ENCODE measurements at places on chromosomes 4 and X. TPM values are rescaled to one million over a fixed set of nuclear protein-coding genes. Genes with fewer than 3 reads are reported as not detected.

GRCh38 chr4:142447009-142447408 is 399.1 kb downstream of the INPP4B start:
- H3K27ac ChIP-seq, result no peak overlapping the region
- DNase-seq, result no peak
- H3K36me3 ChIP-seq, result no peaks in the 10 kb centered on the region
- no peaks in the 10 kb centered on the region for H3K4me1 ChIP-seq
- no peaks in the 10 kb centered on the region for H3K27me3 ChIP-seq

GRCh38 chr4:118086344-118086743 is 52.1 kb downstream of the NDST3 start:
- no peaks in the 10 kb centered on the region for H3K36me3 ChIP-seq
- no peak overlapping the region for H3K27ac ChIP-seq
- no peak overlapping the region for H3K4me3 ChIP-seq
- no peaks in the 10 kb centered on the region for H3K27me3 ChIP-seq
- H3K4me1 ChIP-seq, result no peaks in the 10 kb centered on the region

DNA sequence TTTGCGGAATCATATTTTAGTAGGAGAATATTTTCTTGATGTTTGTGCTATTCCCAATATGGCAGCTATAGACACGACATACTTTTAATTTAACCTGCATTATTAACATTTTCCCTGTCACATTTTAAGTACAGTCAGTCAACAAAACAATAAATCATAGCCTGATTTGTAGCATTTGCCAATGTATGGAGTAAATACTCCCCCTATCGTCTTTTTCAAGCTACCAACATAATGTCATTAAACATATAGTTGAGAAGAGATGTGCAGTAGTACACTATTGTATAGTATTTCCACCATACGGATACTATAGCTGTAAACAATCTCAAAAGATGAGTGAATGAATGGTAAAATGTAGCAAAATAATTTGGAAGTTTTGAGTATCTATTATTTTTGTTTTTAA is 303.7 kb upstream of the MAGEB2 start:
- H3K4me3 ChIP-seq, result no peak overlapping the region
- H3K27ac ChIP-seq, result no peak overlapping the region
- H3K36me3 ChIP-seq, result no peaks in the 10 kb centered on the region
- H3K4me1 ChIP-seq, result no peaks in the 10 kb centered on the region

The ELOVL6 gene
- 1.6 TPM for total RNA-seq

The SGCB gene
- 44.0 TPM for total RNA-seq

The C4orf50 gene
- 0.87 TPM for total RNA-seq
